ENCODE measurements at places on chromosomes 7 and 10. TPM values are rescaled to one million over a fixed set of nuclear protein-coding genes. Genes with fewer than 3 reads are reported as not detected.

HYAL4 gene
- total RNA-seq, result not detected

NEUROD6 gene
- not detected for total RNA-seq

NKX2-3 gene
- not detected for total RNA-seq

FAM180A gene
- total RNA-seq, result 24.9 TPM

TAS2R3 gene
- 0.44 TPM for total RNA-seq

HTRA1 gene
- total RNA-seq, result 44.5 TPM

CD36 gene
- 2.6 TPM for total RNA-seq

DRGX gene
- not detected for total RNA-seq

All from uterine smooth muscle cell (primary cell).